ENCODE measurements at places on chromosomes 1 and 21.

DNA sequence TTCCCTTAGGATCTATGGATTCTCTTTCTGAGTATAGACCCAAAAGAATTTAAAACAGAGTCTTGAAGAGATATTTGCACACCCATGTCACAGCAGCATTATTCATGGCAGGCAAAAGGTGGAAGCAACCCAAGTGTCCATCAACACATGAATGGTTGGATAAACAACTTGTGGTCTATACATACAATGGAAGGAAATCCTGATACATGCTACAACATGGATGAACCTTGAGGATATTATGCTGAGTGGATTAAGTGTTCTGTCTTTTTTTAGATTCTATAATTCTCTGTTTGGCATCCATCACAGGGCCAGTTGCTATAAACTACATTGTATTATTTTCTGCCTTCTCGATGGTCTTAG, 39.8 kb downstream of the PTPN14 start:
- DNase-seq, result no peak

GRCh38 chr21:39125752-39126485, 57.3 kb downstream of the PSMG1 start:
- no peak for DNase-seq

GRCh38 chr1:85603086-85603880, 22.7 kb downstream of the CCN1 start:
- DNase-seq, result no peak

DNA sequence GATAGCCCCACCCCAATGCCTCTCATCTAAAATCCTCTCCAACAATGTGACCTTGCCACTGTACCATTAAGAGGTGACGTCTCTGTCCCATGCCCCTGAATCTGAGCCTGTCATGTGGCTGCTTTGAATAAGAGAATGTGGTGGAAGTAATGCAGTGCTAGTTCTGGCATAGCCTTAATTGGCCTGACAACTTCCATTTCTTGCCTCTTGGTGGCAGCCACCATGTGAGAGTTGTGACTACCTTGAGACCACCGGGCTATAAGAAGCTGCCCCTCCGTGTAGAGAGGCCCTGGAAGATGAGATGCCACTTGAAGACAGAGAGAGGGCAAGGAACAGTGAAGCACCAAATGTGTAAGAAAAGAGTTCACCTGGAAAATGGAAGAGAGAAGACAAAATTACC, 95.4 kb downstream of the POFUT2 start:
- DNase-seq, result no peak

- DNase-seq, result no peak
These were observed 31.4 kb downstream of the GNG12 start for GRCh38 chr1:67801903-67802302.

DNA sequence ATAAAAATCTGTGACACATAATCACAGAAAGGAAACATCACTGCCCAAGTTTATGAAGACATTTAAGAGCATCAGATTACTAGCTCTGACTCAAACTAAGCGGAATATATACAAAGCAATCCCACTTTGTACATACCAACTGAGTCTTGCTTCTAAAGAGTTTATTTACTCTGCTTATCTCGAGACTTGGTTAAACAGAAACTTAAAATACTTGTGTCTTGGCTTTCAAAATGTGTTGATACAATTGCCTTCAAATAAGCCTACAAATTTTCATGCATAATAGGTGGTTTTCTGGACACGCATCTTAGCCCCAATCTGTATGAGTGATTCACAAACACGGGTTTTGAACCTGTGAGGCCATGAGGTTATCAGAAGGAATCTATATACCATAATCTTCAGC, 21.0 kb downstream of the CD160 start:
- DNase-seq, result no peak

- no peak for DNase-seq
These were observed 7.3 kb upstream of the SIM2 start for GRCh38 chr21:36691555-36692041.

DNA sequence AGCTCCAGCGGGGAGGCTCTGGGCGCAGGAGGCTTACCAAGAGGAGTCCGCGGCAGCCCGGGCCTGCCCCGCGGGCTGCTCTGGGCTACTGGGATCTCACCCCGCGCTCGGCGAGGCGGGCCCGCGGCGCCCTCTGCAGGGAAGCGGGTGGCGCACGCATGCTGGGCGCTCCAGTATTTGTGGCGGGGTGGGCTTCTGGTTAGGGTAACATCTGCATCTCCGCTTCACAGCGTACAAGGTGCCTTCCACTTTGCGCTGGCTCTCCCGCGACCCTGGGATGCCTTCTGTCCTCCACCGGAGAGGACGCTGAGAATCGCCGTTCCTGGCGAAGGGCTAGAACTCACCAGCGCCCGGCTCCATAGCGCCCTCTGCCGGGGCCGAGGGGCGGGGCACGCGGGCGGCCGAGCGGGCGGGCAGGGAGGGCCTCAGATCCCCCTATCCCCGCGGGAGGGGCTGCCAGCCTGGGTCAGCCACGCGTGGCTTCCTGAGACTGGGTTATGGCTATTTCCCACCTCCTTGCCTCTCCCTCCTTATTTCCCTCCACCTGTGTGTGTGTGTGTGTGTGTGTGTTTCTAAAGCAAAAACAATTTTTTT, 46.6 kb upstream of the CTBS start:
- peak; percentile 67 for DNase-seq

GRCh38 chr1:246139745-246140182, 367.3 kb downstream of the SMYD3 start:
- no peak for DNase-seq

DNA sequence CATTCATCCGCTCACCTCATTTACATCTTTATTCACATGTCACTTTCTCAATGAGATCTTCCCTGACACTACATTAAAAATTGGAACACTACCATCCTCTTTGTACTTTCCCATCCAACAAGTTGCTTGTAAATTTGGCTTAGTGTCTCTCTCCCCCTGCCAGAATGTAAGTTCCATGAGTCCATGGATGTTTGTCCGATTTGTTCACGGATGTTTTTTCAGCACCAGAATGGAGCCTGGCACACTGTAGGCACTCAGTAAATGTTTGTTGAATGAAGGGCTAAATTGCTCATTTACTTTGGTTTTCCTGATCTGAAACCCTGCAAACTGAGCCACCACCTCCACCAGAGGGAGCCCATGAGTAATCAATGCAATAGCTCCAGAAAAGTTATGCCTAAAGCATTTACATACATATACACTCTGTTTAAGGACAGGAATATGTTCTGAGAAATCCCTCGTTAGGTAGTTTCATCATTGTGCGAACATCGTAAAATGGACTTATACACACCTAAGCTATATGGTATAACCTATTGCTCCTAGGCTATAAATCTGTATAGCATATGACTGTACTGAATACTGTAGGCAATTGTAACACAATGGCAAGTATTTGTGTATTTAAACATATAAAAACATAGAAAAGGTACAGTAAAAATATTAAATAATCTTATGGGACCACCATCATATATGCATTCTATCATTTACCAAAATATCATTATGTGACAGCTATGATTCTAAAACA, 2.8 kb upstream of the EYA3 start:
- DNase-seq, result peak; percentile 39

DNA sequence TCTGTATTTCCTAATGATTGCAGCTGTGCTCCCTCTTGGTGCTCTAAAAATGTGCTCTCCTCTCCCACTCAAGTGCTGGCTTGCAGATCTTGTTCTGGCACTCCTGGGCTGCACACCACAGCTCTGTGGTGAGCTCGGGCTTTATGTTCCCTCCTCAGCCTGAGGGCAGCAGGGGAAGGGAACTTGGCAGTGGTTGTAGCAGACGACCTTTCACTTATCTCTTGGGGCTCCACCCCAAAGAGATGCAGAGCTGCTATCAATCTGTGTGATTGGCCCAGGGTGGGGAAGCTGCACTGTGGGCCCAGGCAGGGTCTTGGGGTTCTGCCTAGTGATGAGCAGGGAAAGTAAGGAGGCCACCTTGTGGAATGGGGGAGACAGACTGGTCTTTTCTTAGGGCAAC, 143.5 kb upstream of the GORAB start:
- no peak for DNase-seq

DNA sequence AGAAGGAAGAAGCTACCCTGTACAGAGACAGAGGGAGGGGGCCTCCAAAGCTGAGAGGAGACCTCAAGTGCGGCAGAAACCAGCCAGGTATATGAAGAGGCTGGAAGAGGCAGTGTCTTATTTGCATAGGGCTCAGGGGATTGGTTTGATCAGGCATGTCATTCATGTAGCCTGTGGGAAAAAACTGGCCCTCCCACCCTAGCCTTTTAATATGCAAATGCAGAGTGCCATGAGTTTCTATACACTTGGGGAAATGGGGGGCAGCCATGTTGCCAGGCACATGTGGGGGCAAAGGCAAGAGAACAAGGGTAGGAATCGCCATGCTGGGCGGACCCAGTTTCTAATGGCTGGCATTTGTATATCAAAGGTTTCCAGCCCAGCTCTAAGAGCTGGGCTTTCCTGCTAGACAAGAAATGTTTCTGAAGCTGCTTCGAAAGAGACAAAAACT, 172.7 kb downstream of the RASAL2 start:
- no peak for DNase-seq

GRCh38 chr1:76294482-76295194, 220.1 kb downstream of the ST6GALNAC3 start:
- DNase-seq, result no peak

DNA sequence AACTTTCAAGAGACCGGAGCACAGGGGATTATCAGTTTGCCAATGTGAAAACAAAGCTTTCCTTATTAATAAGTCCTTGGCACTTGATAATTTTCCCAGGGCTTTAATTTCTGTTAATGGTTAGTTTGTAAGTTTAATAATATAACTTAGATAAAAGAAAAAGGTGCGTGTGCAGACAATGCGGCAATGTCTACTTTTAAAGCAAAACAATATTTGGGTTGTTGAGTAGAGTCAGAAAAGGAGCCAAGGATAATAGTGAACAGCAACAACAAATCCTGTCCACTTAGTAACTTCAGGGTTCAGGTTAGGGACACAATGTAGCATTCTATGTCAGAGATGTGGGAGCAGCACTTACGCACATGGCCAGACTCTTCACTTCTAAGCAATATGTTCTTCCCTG, 469.6 kb upstream of the NFIA start:
- DNase-seq, result no peak

GRCh38 chr1:198934901-198935305, 296.1 kb downstream of the PTPRC start:
- DNase-seq, result no peak

Data from stimulated activated CD8-positive, alpha-beta memory T cell treated with anti-CD3 and anti-CD28 coated beads, Interleukin-7, amount 100 ng/mL, for 48 hours (primary cell).